ENCODE measurements at places on chromosomes 4 and X. TPM values are rescaled to one million over a fixed set of nuclear protein-coding genes. Genes with fewer than 3 reads are reported as not detected.

The CCSER1 gene
- 15.7 TPM for total RNA-seq

- DNase-seq: peak; percentile 65
Observed at GRCh38 chr4:1470816-1471442, 64.7 kb upstream of the NKX1-1 start.

GRCh38 chrX:36087366-36087765 is 167.8 kb downstream of the CFAP47 start:
- DNase-seq: no peak

- DNase-seq: no peak
Observed at GRCh38 chr4:175427751-175428150, 384.3 kb downstream of the GPM6A start.

GRCh38 chrX:45070116-45071007 is 130.3 kb downstream of the DIPK2B start:
- no peak for DNase-seq

- no peak for DNase-seq
Observed at GRCh38 chr4:14871676-14872430, 130.4 kb upstream of the CPEB2 start.

- no peak for DNase-seq
Observed at GRCh38 chr4:95409127-95409526, 139.6 kb downstream of the UNC5C start.

DNA sequence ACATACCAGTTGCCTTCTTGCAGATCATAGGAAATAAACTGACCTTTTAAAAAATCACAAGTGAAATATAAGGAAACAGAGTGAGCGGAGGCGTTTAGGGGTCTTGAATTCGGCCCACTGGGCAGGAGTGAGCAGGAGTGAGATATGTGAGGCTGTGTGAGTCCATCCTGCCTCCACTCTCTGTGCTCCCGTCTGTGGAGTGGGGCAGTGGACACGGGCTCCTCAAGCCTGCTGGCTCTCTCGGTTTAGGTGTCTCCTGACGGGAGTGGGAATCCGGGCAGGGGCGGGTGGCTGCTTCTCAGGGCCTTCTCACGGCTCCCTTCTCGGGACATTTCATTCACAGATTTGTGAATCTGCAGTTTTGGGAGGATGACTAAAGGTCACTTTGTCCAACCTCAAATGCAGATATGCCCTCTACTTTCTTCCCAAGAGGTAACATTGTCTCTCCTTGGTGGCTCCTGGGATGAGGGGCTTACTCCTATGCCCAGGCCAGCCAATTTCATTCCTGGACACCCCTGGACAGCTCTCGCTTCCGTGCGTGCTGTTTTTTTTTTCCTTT is 27.6 kb downstream of the CYTL1 start:
- peak; percentile 63 for DNase-seq

GRCh38 chr4:88097301-88097700 is 61.1 kb downstream of the ABCG2 start:
- no peak for DNase-seq

The NEXMIF gene
- 0.13 TPM for total RNA-seq

DNA sequence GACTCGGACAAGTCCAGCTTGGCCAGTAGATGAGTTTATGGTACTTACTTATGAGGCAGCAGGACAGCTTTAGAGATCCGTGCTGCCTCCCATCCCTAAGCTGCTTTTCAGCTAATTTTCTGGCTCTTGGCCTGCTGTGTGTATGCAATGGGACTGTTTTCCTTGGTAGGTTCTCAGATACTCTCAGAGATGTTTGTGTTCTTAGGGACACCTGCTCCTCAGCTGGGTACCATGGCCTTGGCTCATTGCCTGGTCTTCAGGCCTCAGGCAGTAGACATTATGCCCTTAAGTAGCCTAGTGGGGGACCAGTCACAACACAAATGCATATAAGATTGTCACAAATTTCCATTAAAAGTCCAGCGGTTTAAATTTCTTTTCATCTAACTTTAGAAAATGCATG is 688.0 kb downstream of the PCDH7 start:
- DNase-seq: no peak

- no peak for DNase-seq
Observed at GRCh38 chrX:8879750-8880149, 78.6 kb upstream of the FAM9A start.

GRCh38 chr4:113564493-113564892 is 197.0 kb downstream of the CAMK2D start:
- DNase-seq: no peak

DNA sequence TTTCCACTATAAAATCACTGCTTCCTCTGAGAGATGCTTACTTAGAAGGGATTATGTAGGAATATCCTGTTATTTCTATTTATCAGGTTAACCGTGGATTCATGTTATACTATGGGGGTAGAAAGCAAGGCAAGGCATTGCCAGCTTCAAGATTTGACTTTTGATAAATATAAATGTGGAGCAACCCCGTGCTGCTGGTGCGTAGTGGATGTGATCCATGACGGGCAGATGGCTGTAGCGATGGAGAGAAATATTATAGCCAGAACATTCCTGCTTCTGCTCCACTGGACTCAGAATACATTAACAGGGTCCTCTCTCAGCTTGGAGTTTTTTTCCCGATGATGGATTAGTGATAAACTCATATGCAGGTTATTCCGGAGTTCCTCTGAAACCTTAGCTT is 157.6 kb downstream of the TENM3 start:
- no peak for DNase-seq

DNA sequence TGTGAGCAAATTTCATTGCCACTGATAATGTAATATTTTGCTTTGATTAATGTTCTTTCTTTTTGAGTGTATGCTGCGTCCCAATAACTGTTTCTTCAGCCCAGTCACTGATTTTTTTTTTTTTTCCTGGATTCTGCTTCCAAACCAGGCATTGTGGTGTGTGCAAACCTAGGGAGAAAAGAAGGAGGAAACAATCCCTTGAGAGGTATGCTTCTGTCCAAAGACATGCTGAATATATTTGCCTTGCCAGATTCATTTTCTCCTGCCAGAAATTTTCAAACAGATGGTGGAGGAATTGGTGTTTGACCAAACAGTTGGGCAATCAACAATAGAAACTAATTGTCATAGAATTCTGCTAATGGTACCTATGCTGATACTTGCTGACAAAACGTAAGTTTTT is 753.6 kb downstream of the RPA4 start:
- DNase-seq: no peak

GRCh38 chrX:134377537-134377936 is 82.4 kb upstream of the HPRT1 start:
- no peak for DNase-seq

- no peak for DNase-seq
Observed at GRCh38 chrX:135170877-135171519, at the start of gene CT55. TSS of gene CT55 (minus strand) at chrX:135171398. CDS start at chrX:135171171, 227 bp downstream.

DNA sequence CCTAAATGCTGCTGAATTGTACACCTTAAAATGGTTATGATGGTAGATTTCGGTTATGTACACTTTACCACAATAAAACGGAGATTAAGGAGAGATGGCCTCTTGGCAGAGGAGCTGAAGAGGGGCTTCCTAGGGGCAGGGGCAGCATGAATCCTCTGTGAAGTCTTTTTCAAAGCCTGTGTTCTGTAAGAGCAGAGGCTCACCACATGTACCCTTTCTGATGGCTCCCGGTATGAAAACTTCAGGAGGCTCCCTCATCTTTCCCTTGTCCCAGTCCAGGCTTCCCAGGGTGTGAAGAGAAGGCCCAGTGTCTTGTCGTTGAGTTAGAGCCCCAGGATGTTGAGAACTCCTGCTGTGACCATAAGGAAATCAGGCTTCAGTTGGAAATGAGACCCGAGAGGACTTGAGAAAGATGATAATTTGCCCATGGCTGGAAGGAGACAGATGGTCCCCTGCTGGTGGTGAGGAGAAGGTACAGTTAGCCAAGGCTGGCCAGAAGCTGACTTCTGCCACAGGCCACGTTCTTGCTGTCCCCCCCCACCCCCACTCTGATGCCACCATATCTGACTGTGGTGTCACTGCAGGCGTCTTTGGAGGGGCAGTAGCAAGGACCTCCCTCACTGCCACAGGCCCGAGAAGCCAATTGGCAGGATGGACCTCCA is 31.8 kb upstream of the MTM1 start:
- DNase-seq: no peak

DNA sequence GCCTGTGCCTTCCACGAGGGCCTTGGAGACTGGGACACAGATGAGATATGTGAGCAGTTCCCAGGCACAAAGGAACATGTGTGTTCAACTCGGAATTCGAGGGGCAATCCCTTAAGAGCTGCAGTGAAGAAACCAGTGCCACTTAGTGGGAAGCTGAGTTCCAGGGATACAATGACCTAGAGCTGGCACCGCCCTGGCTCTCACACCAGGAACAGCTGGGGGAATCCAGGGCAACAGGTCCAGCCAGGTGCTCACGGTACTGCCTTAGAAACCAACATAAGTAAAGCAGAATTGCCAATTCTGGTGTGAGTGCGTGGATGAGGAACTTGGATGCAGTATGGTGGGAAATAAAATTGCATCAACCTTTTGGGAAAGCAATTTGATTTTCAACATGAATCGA is 122.9 kb downstream of the AFAP1 start:
- no peak for DNase-seq

DNA sequence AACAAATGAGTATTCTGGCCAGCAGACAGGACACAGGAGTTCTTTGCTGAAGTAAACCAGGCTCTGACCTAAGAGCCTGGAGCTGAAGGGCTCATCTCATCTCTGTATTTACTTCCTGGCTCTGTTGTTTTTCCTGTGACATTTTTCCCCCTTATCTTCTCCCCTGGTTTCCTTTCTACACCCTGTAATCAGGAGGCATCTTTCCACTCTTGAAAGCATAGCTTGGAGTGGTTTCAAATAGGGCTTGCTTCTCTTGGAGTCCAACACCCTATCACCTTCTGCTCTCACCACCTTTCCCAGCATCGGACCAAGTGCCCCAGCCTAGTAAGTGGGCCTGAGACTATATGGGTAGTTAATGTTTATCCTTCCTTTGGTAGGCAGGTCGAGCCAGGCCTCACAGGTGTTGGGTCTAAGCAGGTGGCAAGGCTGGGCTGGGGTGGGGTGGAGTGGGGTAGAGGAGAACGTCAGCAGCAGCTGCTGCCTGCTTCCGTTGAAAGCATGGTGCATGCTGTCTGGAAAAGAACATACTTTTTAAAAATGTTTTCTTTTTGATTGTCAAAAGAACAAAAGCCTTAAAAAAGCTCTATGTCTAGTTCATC is 1.2 kb downstream of the DRP2 start:
- no peak for DNase-seq

DNA sequence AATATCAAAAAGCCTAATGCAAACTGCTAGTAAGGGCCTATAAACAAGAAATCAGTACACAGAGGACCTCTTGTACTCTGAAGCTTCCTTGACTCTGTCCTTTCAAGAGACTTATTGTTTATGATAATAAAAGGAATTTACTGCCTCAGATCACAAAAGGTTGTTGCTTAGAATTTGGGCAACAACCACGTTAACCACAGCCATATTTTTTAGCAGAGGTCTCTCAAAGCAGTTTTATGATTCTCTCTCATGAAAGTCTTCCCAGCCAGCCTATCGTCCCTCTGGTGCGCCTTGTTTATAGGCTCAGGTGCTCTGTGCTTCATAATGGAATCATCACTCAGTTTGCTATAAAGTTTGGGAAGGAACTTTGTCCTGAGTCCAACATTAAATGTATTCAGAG is 270.6 kb downstream of the RCHY1 start:
- DNase-seq: no peak

DNA sequence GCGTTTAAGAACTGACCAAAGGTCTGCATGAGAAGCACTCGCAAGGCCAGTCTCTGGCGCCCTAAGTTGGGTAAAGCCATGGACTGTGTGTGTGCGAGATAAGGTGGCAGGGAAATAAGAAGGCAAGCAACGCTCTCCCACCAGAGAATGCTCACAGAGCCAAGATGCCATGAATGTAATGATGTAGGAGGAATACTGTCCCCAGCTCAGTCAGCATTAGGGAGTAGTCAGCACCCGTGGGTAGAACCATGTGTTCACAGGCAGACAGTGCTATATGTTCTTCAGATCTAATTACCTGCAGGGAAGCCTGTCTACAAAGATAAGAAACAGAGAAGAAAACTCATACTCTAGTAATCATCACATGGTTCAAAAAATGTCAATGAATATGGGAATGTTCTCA is 68.8 kb downstream of the SEC24D start:
- DNase-seq: no peak

The TMEM156 gene
- not detected for total RNA-seq

Data from cardiac septum (tissue), 1 donor.